Nasal cavity respiratory epithelium epithelial cell of viscerocranial mucosa (primary cell): ENCODE measurements at places on chromosomes 11 and 22. TPM values are rescaled to one million over a fixed set of nuclear protein-coding genes. Genes with fewer than 3 reads are reported as not detected.

ANO5 gene
- total RNA-seq: 0.07 TPM in 1 of 2 replicates, not detected in the other

C11orf91 gene
- total RNA-seq: not detected in 2 replicates

SLC25A45 gene
- 0.57 and 0.68 TPM in 2 replicates for total RNA-seq

ADSL gene
- 69.3 and 75.2 TPM in 2 replicates for total RNA-seq

IFITM1 gene
- total RNA-seq: 5.9 and 7.9 TPM in 2 replicates

MLC1 gene
- total RNA-seq: 0.07 TPM in 1 of 2 replicates, not detected in the other

OR52N4 gene
- not detected in 2 replicates for total RNA-seq

OR56A1 gene
- not detected in 2 replicates for total RNA-seq

MPST gene
- total RNA-seq: 86.3 and 95.0 TPM in 2 replicates

RIMBP3C gene
- total RNA-seq: not detected in 2 replicates

PNPLA5 gene
- total RNA-seq: not detected in 2 replicates

PKP3 gene
- 208 and 214 TPM in 2 replicates for total RNA-seq

LAMTOR1 gene
- total RNA-seq: 101 and 137 TPM in 2 replicates
